ENCODE measurements at places on chromosomes 5 and 9.

GRCh38 chr5:39654715-39655114 lies 229.9 kb upstream of the DAB2 start:
- DNase-seq = no peak

- DNase-seq = no peak
Observed at GRCh38 chr9:7478646-7479045, 320.9 kb downstream of the DMAC1 start.

DNA sequence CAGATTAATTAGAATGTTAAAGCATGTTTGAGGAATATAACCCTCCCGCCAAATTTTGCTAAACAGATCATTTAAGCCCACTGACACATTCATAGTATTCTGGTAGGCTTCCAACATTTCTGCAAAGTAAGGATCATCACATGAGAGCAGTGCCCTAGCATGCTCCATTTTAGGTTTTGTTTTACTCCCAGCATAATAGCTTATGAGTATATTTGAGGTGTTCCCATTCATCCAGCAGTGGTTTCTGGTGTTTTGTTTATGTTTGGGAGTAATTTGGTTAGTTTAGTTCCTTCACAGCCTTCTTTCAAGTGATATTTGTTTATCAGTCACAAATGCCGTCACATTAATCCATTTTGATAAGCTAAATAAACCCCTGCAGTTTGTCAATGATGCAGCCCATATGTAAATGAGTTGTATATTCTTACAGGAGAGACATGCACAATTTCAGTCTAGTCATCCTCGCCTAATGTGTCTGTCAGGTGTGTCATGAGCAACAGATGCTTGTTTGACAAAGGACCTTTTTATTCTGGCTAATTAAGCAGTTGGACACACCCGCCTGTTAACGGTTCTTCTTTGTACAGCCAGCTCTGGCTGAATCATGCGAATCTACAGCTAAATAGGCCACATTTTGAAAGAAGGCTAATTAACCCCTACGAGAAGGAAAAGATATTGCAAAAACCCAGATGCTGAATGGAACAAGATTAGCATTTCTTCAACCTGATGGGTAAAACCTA lies 124.4 kb downstream of the RFX3 start:
- DNase-seq = no peak

DNA sequence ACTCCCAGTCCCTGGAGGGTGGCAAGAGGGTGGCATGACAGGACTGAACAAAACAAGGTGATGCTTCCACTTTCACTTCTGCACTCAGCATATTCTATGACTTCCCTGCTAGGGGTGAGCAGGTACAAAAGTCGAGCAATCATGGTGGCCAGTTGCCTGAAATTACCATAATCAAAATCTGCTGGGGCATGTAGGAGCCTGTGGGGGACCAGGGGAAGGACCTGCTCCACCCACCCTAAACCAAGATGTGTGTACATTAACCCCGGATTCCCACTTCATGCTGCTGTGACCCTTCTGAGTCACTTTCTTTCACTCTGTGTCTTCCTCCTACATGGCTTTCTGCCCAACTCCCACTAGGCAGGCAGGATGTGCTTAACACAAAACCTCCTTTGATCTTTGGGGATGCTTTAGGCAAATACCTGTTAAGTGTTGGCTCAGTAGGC lies 73.3 kb upstream of the PHF24 start:
- no peak for DNase-seq

- DNase-seq = no peak
Observed at GRCh38 chr9:97348871-97349270, 41.4 kb downstream of the CCDC180 start.

DNA sequence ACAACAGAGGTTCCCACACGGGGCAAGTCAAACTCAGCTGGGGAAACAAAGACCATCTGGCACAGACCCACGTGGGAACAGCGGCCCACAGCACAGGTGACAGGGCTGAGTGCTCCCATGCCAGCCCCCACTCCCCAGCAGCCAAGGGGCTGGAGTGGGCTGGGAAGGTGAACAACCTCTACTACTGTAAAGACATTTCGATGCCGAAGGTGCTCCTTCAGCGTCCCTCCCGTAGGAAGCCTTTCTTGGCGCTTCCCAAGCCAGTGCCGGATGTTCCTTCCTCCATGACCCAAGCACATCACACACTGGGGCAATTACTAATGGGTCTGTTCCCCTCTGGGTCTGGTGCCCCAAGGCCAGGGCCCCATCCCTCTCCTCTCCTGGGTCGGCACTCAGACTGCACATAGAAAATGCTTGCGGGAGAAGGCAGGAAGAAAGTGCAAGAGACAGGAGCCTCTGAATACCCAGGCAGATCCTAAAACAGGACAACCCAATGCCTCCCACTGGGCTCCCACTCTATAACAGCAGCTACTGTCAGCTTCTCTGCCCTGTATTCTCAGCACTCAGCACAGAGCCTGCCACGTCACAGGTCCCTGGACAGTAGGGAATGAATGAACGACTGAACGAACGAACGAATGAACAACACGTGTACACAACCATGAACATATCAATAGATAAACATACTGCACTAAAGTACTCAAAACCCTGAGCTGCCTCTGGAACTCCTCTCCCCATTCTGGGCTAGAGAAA lies 77.0 kb upstream of the LRRTM2 start:
- no peak for DNase-seq

DNA sequence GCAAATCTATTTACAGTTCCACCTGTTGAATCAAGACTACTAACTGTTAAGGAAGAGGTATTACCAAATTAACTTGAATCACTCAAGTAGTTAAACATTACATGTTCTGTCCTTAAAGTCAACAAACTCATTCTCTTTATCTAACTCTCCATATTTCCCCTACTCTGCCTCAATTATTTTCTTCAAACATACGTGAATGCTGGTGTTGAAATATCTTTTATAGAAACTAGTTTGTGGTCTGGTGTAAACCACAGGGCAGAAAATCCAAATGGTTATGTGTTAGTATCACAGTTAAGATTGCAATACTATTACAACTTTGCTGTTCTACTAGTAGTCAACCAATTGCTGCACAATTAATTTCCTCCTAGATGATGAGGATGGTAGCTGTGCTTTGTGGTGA lies 603.5 kb downstream of the KCTD16 start:
- no peak for DNase-seq

GRCh38 chr9:109585796-109586195 lies 87.7 kb upstream of the PTPN3 start:
- DNase-seq = no peak

- no peak for DNase-seq
Observed at GRCh38 chr9:80127920-80128319, 556.2 kb downstream of the TLE4 start.

DNA sequence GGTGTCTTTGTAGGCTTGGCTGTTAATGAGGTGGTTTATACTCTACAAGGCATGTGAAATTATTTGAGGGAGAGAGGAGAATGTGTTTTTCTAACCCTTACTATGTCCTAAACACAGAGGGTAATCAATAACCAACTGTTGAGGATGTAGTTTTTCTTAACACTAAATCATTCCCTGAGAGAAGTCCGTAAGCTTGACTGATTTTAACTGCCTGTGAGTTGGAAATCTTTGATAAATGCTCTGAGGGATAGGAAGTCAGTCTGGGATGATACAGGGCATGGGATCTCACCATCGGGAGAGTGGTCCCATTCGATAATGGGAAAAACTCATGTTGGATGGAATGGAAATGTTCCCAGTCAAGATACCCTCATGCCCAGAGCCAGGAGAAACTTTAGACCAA lies 249.6 kb downstream of the PDZD2 start:
- DNase-seq = no peak

DNA sequence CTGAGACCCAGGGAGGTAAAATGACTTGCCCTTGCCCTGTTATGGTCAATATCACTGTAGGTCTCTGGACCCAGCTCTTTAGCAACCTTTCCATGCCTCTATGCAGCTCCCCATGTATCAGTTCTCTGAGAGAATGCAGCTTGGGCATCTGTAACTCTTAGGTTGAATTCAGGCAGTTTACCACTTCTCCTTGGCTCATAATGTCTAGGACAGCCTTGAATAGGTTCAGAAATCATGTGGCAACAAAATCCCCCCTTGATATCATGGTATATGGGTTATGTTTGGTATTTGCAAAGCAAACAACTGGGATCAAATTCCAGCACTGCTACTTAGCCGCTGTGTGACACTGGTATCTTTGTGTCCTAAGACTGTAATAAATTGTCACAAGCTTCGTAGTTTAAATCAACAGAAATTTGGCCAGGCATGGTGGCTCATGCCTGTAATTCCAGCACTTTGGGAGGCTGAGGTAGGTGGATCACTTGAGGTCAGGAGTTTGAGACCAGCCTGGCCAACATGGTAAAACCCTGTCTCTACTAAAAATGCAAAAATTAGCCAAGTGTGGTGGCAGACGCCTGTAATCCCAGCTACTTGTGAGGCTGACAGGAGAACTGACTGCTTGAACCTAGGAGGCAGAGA lies 10.7 kb upstream of the SUB1 start:
- DNase-seq = no peak

- no peak for DNase-seq
Observed at GRCh38 chr9:87763286-87763685, 37.4 kb downstream of the CTSL start.

DNA sequence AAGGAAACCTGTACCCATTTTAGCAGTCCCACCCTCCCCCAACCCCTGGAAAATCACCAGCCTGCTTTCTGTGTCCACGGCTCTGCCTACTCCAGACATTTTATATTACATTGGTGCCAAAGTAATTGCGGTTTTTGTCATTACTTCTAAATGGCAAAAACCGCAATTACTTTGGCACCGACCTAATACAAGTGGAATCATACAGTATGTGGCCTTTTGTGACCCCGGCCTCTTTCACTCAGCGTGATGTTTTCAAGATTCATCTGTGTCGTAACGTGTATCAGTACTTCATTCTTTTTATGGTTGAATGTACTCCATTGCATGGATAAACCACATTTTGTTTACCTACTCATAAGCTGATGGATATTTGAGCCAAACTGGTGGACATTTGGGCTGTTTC lies 9.7 kb upstream of the ORM1 start:
- DNase-seq = no peak

DNA sequence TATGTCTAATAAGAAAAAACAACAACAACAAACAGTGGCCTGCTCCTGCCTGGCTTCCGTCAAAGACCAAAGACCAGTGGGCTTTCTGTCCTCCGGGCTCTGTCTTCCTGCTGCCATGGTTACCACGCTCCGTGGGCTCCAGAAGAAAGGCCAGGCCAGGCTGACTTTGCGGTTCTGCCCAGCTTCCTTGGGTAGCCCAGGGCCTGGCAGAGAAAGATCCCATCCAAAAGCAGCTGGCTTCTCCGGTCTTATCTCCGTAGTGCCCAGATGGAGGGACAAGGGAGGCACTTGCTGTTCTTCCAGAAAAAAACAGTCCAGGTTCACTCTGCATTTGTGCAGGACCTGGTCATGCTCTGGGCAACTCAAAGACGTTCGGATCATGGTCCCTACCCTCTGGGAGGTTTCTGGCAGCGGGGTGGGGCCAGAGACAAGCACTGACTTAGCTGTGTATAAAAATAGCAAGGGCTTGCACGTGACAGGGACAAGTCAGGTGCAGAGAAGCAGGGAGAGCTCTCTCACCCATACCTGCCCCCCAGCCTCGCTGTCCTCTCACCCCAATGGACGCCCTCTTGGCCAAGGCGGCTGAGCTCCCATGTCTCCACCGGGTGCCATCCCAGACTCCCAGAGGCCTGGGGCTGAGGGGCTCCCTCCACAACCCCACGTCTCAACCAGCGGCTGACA lies 212.2 kb downstream of the C9orf50 start:
- DNase-seq = no peak

DNA sequence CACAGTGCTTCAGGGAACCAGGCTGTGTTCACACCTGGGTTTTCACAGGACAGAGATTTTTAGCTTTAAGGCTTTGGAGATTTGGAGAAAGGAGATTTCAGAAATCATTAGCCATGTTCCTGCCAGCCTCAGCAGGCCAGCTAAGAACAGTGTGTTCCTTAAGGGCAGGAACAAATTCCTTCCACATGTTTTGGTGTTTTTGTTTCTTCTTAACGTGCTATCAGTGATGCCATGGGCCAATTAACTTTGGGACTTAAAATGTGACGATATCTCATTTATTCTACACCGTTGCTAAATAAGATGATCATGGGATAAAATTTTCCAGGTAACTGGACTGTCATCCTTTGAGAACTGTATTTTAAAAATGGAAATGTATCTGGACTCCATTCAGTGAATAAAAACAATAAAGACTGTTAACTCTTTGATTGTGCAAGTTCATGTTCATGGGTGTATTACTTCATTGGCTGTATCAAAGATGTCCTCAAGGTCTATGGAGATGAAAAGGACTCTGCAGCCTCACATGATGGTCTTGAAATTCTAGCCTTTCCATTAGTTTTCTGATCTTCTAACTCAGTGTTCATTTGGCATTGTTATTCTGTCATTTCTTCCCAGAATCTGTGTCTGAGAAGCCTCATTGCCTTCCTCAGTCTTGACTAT lies 72.3 kb downstream of the ZNF366 start:
- DNase-seq = no peak

DNA sequence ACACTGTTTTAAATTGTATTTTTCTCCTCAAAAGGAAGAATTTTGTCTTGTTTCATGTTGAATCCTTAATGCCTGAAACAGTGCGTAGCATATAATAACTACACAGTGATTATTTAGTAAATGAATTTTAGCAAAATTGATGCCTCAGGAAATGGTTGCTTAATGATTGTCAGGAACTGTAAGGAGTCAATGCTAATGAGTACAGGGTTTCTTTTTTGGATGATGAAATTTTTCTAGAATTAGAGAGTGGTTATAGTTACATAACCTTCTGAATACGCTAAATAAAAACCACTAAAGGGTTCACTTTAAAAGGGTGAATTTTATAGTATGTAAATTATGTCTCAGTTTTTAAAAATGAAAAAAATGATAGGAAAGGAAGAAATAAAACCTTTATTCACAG lies 14.9 kb downstream of the FAM151B start:
- DNase-seq = no peak

- DNase-seq = no peak
Observed at GRCh38 chr5:180086816-180087399, 15.3 kb upstream of the RNF130 start.

GRCh38 chr9:126293522-126293889 lies 33.1 kb upstream of the MVB12B start:
- no peak for DNase-seq

DNA sequence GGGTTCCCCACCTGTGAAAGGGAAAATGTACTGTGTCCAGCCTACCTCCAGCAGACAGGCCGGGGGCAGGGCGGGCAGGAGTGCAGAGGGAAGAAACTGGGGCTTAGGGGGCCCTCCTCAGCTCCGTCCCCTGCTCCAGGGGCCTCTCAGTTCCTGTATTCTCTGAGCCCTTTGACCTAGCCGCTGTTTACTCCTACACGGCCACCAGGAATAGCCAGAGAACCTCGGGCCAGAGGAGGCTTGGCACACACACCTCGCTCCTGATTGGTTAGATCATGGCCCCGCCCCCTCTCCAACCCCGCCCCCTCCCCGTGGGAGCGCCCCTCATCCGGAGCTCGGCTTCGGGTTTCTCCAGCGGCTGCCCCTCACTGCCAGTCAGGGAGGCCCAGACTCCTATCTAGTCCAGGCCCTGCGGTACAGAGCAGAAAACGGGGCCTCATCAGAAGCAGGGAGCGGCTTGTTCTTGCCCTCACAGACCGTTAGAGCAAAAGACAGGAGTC lies 2.2 kb downstream of the ST6GALNAC6 start:
- no peak for DNase-seq

- DNase-seq = peak; percentile 54
Observed at GRCh38 chr9:76658510-76659231, 105.6 kb upstream of the PCA3 start.

GRCh38 chr5:129963359-129963758 lies 59.1 kb downstream of the CHSY3 start:
- no peak for DNase-seq

- no peak for DNase-seq
Observed at GRCh38 chr5:86760661-86761060, 142.9 kb downstream of the COX7C start.

- DNase-seq = no peak
Observed at GRCh38 chr5:10317825-10318682, 10.4 kb upstream of the CMBL start.
